ENCODE measurements at places on chromosomes 16 and 17.

DNA sequence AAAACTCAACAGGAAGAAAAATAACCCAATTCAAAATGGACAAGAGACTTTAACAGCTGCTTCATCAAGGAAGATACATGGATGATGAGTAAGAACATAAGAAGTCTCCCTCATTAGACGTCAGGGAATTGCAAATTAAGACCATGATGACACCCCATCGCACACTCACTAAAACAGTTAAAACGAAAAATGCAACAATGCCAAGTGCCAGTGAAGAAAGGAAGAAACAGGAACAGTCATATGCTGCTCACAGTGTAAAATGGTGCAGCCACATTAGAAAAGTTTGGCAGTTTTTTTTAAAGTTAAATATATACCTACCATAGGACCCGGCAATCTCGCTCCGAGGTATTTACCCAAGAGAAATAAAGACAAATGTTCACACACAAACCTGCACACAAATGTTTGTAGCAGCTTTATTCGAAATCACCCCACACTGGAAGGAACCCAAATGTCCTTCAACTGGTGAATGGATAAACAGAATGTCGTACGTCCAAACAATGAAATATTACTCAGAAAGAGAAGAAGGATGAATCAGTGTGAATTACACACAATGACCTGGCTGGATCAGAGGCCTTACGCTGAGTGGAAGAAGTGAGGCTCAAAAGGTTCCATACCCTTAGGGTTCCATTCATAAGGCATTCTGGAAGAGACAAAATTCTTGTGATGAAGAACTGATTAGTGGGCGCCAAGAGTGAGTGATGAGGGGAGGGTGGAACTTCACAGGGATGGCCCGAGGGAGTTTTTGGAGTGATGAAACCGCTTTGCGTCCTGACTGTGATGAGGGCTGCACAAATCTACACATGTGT lies 110.3 kb downstream of the C16orf95 start:
- no peak for DNase-seq

- DNase-seq = no peak
Observed at GRCh38 chr16:11350921-11351335, 5.7 kb downstream of the RMI2 start.

DNA sequence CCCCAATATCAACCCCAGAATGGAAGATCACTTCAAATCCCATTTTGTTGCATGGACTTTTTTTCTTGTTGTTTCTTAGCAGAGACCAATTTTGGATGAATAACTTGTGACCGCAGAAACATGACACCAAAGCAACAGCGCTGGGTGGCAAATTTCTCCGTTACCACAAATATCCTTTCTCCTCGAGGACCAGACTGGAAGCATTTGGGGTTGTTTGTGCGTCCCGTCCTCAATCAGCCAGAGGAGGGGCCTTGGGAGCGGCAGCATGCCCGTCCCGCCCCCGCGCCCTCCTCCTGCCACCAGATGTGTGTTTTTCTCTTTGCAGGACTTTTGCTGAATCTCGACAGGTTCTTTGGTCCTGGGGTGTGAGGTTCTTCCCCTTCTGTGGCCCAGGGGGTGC lies 282.5 kb upstream of the FOXF1 start:
- DNase-seq = no peak

GRCh38 chr17:61230972-61231820 lies 168.4 kb upstream of the TBX2 start:
- no peak for DNase-seq

DNA sequence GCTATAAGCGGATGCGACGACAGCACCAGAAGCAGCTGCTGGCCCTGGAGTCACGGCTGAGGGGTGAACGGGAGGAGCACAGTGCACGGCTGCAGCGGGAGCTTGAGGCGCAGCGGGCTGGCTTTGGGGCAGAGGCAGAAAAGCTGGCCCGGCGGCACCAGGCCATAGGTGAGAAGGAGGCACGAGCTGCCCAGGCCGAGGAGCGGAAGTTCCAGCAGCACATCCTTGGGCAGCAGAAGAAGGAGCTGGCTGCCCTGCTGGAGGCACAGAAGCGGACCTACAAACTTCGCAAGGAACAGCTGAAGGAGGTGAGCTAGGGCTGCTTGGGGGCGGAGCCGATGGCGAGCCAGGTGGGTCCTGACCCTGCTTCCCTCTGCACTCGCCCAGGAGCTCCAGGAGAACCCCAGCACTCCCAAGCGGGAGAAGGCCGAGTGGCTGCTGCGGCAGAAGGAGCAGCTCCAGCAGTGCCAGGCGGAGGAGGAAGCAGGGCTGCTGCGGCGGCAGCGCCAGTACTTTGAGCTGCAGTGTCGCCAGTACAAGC lies 10.1 kb downstream of the HIRIP3 start:
- no peak for DNase-seq

DNA sequence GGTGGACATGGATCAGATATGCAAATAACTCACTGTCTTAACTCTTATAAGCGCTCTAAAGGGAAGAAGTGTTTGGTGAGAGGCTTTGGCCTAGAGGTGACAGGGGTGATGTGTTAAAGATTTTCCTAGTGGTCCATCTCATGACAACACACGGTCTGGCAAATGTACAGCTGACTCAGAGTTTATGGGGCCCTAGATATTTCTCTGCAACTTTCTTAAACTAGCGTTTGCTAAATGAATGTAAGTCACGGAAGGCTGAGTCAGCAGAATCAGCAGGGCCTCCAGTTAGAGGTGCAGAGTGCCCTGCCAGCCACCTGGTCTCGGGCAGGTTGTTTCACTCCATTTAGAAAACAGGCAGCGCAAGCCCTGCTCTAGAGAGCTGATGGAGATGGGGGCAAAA lies 40.1 kb downstream of the CLEC16A start:
- DNase-seq = no peak

All from stimulated activated effector memory CD8-positive, alpha-beta T cell treated with anti-CD3 and anti-CD28 coated beads, Interleukin-12 subunit alpha, Interleukin-12 subunit beta, amount 100 ng/mL, for 72 hours (primary cell).